Naive thymus-derived CD4-positive, alpha-beta T cell (primary cell): ENCODE measurements at places on chromosomes 6 and 20.

DNA sequence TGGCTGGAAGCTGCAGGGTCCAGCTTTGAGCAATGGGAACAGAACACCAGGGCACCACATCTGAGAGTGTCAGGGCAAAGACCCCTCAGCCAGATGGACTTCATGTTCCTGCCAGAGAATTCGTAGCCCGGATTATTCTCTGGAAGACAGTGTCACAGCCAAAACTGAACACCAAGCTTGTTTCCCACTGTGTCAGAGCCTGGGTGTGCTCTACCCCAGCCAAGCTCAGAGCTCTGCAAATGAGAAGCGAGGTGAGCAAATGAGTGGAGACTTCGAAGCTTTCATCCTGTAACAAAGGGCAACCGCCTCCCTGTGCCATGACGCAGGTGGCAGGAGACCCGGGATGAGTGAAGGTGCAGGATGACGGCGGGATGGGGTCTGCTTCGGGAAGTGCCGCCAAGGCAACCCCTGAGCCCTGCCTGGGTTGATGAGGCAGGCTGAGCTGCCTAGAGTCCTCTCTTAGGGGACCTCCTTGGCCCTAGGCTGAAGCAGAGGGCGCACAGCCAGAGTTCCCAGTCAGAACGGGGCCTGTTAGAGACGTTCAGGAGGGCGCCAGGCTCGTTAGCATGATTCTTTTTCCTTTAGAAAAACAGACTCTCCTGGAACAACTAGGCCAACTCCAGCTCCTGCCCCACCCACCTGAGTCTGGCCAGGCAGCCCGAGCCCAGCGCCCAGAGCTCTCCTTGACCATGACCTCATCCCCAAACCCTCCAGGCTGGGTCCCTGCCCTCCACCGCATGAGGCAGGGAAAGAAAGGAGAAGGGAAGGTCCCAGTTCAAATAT lies 187.7 kb downstream of the SOD2 start:
- no peak for DNase-seq
- H3K27ac ChIP-seq: no peak overlapping the region
- H3K4me3 ChIP-seq: no peak overlapping the region
- no peaks in the 10 kb centered on the region for H3K27me3 ChIP-seq
- no peaks in the 10 kb centered on the region for H3K36me3 ChIP-seq

DNA sequence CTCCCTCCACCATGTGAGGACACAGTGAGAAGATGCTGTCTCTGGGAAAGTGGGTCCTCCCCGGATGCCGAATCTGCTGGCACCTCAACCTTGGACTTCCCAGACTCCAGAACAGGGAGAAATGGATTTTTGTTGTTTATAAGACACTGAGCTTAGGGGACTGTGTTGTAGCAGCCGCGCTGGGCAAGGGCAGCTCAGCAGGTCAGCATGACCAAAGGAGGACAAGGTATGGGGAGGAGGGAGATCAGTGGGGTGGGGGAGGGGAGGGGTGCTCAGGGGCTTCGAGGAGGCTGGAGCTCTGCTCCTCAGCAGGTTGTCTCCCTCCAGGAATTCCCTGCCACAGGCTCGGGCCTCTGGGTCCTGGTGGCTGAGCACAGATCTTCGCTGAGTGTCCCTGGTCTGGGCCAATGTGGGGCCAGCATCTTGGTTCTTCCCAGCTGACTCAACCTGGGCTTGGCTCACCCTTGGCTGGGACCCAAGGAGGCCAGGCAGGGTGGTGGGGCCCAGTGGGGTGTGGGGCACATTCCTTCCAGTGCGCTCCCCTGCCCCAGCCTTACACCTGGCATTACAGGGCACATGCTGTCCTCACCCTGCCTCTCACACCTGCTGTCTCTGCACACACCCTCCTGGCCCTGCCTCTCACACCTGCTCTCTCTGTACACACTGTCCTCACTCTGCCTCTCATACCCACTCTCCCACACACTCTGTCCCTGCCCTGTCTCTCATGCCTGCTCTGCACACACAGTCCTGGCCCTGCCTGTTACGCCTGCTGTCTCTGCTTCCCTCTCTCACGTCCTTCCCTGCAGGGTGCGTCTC lies 107.3 kb downstream of the SYCP2 start:
- H3K27ac ChIP-seq: no peak overlapping the region
- no peak overlapping the region for H3K4me3 ChIP-seq
- no peaks in the 10 kb centered on the region for H3K4me1 ChIP-seq
- H3K36me3 ChIP-seq: no peaks in the 10 kb centered on the region
- no peak for DNase-seq

DNA sequence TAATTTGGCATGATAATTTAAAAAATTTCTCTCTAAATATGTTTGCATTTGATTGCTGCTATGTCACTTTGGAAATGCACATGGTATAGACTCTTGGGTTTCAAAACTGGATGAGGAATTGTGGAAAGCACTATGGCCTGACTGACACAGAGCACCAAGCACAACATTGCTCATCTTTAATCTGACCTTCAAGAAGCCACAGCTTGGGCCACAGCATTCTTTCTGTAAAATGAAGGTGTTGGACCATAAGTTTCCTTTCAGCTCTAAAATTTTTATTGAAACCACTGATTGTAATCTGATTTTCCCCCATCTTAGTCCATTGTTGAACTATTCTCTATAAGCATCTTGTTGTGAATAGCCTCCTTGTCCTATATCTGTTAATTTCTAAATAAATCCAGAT lies 41.0 kb downstream of the QKI start:
- H3K4me3 ChIP-seq: no peak overlapping the region
- DNase-seq: no peak
- peaks cover 14% of the 10 kb centered on the region for H3K4me1 ChIP-seq
- no peak overlapping the region for H3K27ac ChIP-seq

GRCh38 chr6:69555088-69555638 lies 241.6 kb downstream of the LMBRD1 start:
- H3K4me3 ChIP-seq: no peak overlapping the region
- DNase-seq: no peak
- H3K4me1 ChIP-seq: no peaks in the 10 kb centered on the region
- H3K27me3 ChIP-seq: no peaks in the 10 kb centered on the region
- H3K27ac ChIP-seq: no peak overlapping the region

- no peak overlapping the region for H3K4me3 ChIP-seq
- no peaks in the 10 kb centered on the region for H3K4me1 ChIP-seq
- no peaks in the 10 kb centered on the region for H3K27me3 ChIP-seq
- no peak for DNase-seq
- H3K36me3 ChIP-seq: peaks cover 4% of the 10 kb centered on the region
Observed at GRCh38 chr20:38008233-38008944, 24.9 kb downstream of the TTI1 start.

- H3K4me3 ChIP-seq: no peak overlapping the region
- no peaks in the 10 kb centered on the region for H3K4me1 ChIP-seq
- peak; percentile 39 for DNase-seq
Observed at GRCh38 chr20:37564388-37565133, 36.9 kb upstream of the BLCAP start.

DNA sequence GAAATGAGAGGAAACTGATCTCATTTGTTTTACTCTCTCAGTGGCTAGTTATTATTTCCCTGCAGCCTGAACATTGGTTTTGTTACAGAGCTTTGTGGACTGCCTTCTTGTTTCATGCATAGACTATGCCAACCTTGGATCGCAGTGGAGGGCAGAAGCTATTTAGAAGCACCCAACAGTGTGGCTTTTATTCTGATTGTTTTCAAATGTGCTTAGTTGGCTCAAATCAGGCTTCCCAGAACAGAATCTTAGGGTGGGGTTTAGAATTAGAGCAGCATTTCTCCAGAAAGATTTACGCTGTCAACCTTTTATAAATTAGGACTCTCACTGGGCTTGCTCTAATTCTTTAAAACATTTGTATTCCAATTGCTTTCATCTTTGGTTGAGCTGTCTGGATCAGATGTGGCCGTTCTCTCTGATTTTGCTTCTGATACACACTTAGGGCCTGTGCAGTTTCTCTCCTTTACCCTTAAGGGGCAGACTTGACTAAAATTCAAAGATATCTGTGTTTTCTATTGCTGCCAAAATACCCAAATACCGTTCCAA lies 210.3 kb downstream of the BCKDHB start:
- H3K27me3 ChIP-seq: no peaks in the 10 kb centered on the region
- no peak overlapping the region for H3K4me3 ChIP-seq
- H3K4me1 ChIP-seq: no peaks in the 10 kb centered on the region
- no peaks in the 10 kb centered on the region for H3K36me3 ChIP-seq
- DNase-seq: no peak

GRCh38 chr20:6683021-6683977 lies 84.2 kb upstream of the BMP2 start:
- no peak overlapping the region for H3K4me3 ChIP-seq
- no peaks in the 10 kb centered on the region for H3K4me1 ChIP-seq
- no peak overlapping the region for H3K27ac ChIP-seq
- no peaks in the 10 kb centered on the region for H3K27me3 ChIP-seq
- H3K36me3 ChIP-seq: no peaks in the 10 kb centered on the region

GRCh38 chr20:12057778-12058177 lies 140.1 kb downstream of the BTBD3 start:
- no peak overlapping the region for H3K27ac ChIP-seq
- no peak overlapping the region for H3K4me3 ChIP-seq
- DNase-seq: no peak
- H3K4me1 ChIP-seq: no peaks in the 10 kb centered on the region
- no peaks in the 10 kb centered on the region for H3K36me3 ChIP-seq
- no peaks in the 10 kb centered on the region for H3K27me3 ChIP-seq

GRCh38 chr6:56724455-56724854 lies 81.8 kb upstream of the DST start:
- H3K36me3 ChIP-seq: no peaks in the 10 kb centered on the region
- no peak overlapping the region for H3K27ac ChIP-seq
- H3K4me1 ChIP-seq: no peaks in the 10 kb centered on the region
- DNase-seq: no peak

DNA sequence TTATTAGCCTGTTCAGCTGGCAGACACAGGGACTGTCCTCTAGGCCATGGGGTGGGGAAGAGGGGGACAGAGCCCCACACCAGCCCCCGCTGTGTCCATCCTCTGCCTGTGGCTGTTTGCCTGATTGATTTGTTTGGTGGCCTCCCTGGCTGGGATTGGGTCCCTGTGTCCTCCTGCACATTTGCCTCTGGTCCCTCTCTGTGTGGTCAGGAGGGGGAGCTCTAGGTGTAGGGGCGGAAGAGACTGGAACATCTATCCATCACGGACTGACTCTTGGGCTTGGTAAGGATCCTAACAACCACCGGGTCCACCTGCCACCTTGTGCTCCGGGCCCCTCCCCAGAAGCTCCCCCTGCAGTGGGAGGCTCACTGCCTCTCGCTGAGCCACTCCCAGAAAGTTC lies 38.4 kb upstream of the CCDC167 start:
- H3K4me1 ChIP-seq: no peaks in the 10 kb centered on the region
- no peak overlapping the region for H3K4me3 ChIP-seq
- DNase-seq: no peak
- no peaks in the 10 kb centered on the region for H3K36me3 ChIP-seq

DNA sequence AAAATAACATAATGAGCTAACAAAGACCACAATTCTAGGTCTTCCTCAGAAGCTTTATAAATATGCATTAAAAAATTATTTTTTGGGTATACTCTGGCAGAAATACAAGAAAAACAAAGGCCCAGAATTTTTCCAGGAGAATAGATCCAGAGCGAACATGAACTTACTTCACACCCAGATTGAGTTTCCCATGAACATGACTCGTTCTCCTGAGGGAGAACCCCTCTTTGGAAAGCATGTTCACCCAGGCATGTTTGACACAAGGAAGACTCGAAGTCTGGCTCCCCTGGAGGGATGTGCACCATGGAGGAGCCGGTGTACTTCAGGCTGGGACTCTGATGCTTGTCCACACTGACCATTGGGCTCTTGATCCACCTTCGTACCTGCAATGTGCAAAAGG lies 56.1 kb downstream of the SGK1 start:
- no peaks in the 10 kb centered on the region for H3K27me3 ChIP-seq
- no peak for DNase-seq
- H3K27ac ChIP-seq: no peak overlapping the region
- H3K36me3 ChIP-seq: no peaks in the 10 kb centered on the region
- no peaks in the 10 kb centered on the region for H3K4me1 ChIP-seq
- no peak overlapping the region for H3K4me3 ChIP-seq

GRCh38 chr6:144659202-144660182 lies 374.4 kb downstream of the UTRN start:
- no peak overlapping the region for H3K4me3 ChIP-seq
- H3K27me3 ChIP-seq: no peaks in the 10 kb centered on the region
- peak overlapping the region; percentile 42 for H3K27ac ChIP-seq
- no peak for DNase-seq
- no peaks in the 10 kb centered on the region for H3K36me3 ChIP-seq

- no peaks in the 10 kb centered on the region for H3K27me3 ChIP-seq
- no peaks in the 10 kb centered on the region for H3K4me1 ChIP-seq
- H3K27ac ChIP-seq: no peak overlapping the region
- no peak for DNase-seq
Observed at GRCh38 chr6:38503032-38503773, 136.5 kb downstream of the BTBD9 start.

DNA sequence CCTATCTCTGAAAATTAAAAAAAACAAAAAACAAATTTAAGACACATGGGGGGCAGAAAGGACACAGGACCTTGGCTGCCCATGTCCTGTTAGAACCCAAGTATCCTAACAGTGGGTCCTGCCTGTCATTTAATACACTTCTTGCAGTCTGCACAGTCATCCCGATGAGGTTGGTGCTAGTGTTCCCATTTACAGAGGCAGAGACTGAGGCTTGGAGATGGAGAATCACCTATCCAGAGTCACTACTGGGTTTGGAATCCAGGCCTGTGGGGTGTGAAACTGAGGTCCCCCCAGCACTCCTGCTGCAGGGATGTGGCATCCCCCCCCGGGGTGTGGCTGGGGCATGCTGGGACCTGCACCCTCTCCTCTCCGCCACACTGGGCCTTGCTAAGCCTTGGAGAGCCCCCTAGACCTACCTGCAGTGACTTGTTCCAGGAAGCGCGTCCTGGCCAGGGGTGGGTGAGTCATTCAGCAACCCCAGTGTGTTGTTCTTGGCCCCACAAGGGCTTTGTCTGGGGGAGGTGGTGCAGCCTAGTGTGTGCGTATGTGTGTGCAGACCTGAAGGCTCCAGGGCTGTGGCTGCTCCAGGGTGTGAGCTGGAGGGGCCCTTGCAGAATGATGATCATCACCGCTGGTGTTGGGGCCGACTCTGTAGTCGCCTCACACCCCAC lies 49.7 kb downstream of the BCAS4 start:
- no peak overlapping the region for H3K27ac ChIP-seq
- H3K36me3 ChIP-seq: no peaks in the 10 kb centered on the region
- no peak for DNase-seq
- H3K4me1 ChIP-seq: no peaks in the 10 kb centered on the region
- H3K4me3 ChIP-seq: no peak overlapping the region
- H3K27me3 ChIP-seq: no peaks in the 10 kb centered on the region
